AG04449 (cell line): ENCODE measurements at places on chromosomes 11 and 22.

DNA sequence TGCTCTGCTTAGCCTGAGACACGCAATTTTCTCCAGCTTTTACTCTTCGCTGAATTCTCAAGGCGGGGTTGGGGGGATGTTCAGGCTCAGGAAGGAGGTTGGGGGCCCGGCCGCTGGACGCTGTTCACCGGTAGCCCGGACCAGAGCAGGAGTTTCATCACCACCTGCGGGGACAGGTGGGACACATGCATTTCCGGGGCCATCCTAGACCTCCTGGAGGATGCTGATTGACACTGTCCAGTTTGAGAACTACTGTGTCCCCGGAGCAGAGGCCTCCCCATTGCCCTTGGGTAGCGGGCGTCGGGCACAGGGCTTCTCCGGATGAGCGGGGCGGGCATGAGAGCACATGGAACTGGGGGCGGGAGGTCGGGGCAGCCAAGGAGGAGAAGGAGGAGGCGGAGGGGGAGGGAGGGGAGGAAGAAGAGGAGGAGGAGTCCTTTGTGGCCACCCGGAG lies 144.0 kb upstream of the GRK3 start:
- no peak for DNase-seq

DNA sequence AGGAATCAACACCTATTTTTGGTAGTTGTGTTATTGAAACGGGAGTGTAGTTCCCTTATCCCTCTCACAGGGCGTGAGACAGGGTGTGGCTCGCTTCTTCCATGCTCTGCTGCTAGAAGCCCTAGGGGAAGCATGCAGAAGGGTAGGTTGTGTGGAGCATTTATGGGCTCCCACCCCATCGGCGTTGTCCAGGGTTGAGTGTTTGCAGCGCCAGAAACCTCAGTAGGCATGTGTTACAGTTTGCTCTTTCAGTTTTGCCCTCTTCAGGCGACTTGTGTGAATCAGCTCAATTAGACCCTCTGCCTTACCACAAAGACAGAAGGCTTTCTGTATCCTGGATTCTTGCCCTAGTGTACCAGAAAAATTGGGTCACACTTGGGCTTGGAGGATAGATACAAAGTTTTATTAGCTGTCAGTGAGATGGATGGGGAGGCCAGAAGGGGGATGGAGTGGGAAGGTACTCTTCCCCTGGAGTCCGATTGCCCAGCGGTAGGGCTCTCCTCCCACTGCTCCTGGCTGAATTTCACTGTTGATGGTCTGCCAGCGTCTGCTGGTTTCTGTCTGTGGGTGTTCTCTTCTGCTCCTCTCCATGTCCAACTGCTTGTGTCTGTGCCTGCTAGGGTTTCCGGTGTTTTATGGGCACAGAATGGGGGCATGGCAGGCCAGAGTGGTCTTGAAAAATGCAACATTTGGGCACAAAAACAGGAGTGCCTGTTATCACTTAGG lies 358.3 kb upstream of the CTSC start:
- no peak for DNase-seq

DNA sequence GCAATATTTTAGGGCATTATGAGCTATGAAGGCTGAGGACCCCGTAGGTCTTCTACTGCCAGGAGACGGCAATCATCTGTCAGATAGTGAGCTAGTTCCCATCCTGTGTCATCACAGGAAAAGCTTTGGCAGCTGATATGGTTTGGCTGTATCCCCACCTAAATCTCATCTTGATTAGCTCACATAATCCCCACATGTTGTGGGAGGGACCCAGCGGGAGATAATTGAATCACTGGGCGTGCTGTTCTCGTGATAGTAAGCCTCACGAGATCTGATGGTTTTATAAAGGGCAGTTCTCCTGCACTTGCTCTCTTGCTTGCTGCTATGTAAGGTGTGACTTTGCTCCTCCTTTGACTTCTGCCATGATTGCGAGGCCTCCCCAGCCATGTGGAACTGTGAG lies 18.1 kb downstream of the CSRP3 start:
- no peak for DNase-seq

DNA sequence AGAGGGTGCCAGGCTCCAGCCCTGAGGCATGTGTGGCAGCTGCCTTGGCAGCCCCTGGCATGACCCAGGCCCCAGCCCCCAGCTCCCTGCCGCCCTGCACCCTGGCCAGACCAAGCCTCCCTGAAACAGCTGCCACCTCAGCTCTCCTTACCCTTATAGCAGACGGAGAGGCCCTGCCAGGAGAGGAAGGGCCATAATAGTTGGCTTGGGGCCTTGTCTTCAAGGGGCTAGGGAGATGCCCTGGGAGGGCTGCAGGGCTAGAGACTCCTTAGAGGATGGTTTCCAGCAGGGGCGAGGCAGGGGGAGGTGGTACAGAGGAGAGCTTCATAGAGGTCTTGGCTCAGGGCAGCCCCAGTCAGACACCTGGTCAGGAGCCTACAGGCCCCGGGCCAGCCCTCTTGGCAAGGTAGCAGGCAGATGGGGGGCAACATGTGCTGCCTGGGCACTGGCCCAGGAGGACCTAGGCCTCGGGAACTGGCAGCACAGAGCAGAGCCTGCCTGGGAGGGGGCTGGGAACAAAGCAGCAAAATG lies 13.0 kb downstream of the SMTN start:
- no peak for DNase-seq

DNA sequence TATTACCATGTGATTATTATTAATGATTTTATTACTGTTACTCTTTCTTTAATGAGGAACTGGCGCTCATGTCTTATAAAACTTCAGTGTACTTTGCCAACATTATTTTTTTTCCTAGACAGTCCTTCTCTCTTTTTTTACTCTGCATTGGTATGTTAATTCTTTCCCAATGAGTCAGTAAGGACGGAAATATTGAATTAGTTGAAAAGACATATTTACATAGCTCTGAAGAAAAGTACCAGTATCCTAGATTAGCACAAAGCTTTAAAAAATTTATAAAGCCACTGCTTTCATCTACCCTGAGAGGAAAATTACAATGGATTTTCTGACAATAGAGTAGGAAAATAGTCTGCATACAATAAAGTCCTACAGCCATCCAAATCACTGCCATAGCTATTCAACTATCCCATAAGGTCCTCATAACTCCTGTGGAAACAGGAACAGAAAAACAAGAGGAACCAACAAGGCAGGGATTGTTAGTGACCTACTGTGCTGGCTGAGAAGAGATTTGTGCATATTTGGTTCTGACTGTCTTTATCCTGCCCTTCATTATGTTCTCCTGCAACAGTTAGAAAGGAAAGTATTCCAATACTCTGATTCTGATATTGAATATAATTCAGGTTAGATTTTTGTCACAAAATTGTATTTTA lies 314.4 kb downstream of the AASDHPPT start:
- DNase-seq: no peak

DNA sequence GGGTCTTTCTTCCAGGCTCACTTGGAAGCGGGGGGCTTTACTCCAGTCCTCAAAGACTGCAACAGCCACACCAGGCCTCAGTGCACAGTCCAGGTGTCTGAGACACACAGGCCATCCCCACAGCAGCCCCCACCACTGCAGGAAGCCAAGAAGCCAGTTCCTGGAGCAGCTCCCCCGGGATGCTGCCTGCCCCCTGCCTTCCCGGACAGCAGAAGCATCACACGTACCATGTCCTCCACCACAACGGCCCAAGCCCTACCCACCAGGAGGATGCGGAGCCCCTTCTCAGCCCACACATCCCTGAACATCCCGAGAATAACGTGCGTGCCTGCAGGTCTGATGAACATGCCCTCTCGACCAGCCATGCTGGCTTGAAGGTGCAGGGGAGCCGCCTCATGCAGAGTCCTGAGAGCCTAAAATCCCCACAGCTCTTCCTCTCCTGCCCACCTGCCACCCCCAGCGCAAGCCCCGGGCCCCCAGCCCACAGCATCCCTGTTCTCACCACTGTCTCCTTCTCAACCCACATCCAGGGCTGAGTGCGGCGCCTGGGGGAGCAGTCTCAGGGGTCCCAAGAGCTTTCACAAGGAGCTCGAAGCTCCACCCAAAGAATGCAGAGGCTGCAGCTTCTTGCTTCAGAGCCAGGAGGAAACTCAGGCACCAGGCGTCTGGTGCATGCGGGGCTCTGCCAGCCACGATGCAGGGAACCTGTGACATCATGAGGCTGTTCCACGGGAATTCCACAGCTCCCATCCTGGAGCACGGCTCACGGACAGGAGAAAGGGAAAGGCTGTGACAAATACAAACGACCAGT lies 209.6 kb downstream of the BRD1 start:
- DNase-seq: no peak

DNA sequence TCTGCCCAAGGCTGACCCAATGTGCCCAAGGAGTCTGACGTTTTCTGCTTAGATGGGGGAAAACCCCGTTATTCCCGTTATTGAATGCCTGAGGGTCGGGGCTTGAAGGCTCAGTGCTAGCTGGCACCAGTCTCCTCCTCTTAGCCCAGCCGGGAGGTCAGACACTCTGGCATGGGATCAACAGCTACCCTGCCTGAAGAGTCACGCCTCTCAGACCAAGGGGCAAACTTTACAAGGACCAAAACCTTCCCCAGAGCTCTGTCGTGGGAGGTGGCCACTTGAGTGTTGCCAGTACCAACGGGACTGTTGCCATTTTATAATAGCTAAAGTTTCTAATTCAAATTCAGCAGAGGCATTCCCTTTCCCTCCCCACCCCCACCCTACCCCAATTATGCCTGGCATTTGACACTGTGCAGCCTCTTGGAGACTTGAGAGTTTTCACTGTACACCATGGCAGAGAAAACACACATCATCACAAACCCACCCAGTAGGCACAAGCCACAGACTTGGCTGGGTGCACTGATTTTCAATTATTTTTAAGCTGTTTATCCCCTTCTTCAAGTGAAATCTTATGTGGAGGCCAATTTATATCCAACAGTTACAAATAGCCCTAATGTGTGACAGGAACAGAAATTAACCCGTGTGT lies 137.5 kb upstream of the SYT13 start:
- no peak for DNase-seq

- no peak for DNase-seq
Measured at GRCh38 chr11:36271794-36272407, 17.3 kb downstream of the COMMD9 start.

- DNase-seq: no peak
Measured at GRCh38 chr22:35505399-35506258, 35.0 kb upstream of the RASD2 start.

- no peak for DNase-seq
Measured at GRCh38 chr22:30943368-30943767, 25.2 kb downstream of the MORC2 start.

- DNase-seq: no peak
Measured at GRCh38 chr11:96960476-96960875, 570.7 kb downstream of the JRKL start.

DNA sequence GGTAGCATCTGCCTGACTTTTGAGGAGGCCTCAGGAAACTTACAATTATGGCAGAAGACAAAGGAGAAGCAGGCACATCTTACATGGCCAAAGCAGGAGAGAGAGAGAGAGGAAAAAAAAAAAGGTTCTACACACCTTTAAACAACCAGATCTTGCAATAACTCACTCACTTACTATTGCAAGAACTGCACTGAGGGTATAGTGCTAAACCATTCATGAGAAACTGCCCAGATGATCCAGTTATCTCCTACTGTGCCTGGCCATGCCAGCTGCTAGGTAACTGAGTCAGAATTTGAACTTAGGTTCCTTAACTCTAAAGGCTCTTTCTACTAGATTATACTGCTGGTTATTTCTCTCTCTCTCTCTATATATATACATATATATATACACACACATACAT lies 7.3 kb downstream of the HORMAD2 start:
- DNase-seq: no peak
